ENCODE measurements at places on chromosomes 2 and 18. TPM values are rescaled to one million over a fixed set of nuclear protein-coding genes. Genes with fewer than 3 reads are reported as not detected.

DNA sequence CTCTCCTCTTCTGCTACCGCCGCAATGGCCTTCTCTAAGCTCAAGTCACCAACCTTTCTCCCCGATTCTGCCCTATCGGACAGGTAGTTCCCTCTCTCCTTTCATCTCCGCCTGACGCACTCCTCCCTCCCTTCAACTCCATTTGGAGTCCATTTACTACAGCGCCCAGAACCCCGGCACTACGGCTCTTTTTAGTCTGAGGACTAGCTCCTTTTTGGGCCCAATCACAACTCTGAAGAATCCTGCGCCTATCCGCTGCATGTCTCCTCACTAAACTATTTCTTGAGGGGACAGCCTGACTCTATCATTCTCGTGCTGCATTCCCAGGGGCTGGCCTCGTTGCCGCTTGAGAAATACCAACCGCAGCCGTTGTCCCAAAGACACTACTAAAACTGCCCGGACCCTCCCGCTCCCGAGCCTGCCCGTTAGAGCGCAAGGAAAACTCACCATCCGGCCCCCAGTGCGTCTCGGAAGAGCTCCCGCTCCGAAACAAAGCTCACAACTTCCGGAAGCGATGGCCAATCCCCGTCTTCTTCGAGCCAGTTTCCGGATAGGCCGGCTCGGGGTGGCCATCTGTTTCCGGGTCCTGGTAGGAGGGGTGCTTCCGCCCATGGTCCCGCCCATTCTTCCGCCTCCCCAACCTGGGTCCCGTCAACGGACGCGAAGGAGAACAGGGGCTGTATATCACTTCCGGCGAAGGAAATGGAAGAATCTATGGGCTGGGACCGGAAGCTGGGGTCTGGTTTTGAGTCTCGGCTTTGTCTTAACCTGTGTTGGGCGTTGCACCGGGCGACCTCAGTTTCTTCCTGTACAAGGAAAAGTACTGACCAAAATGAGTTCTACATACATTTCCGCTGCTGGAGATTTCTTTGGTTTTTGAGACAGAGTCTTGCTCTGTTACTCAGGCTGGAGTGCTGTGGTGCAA, at the start of gene TPRKB:
Gene TPRKB (minus strand): TSS at position 491 of the 925 bp plus-strand sequence. CDS start 2,776 bp downstream, outside the sequence.
- H3K27me3 ChIP-seq: no peaks in the 10 kb centered on the region
- H3K4me1 ChIP-seq: peaks cover 9% of the 10 kb centered on the region
- peak within 1 kb of the TSS; percentile 78 for H3K4me3 ChIP-seq
- DNase-seq: peak; percentile 94
- H3K36me3 ChIP-seq: no peaks in the 10 kb centered on the region

DNA sequence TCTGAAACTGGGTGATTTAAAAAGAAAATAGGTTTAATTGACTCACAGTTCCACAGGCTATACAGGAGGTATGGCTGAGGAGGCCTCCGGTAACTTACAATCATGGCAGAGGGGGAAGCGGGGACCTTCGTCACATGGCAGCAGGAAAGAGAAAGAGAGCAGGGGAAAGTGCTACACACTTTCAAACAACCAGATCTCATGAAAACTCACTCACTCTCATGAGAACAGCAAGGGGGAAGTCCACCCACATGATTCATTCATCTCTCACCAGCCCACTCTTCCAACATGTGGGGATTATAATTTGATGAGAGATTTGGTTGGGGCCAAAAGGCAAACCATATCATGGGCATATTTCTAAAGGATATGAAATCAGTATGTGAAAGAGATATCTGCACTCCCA, 12.0 kb upstream of the ARHGAP15 start:
- no peaks in the 10 kb centered on the region for H3K36me3 ChIP-seq
- no peak overlapping the region for H3K4me3 ChIP-seq

DNA sequence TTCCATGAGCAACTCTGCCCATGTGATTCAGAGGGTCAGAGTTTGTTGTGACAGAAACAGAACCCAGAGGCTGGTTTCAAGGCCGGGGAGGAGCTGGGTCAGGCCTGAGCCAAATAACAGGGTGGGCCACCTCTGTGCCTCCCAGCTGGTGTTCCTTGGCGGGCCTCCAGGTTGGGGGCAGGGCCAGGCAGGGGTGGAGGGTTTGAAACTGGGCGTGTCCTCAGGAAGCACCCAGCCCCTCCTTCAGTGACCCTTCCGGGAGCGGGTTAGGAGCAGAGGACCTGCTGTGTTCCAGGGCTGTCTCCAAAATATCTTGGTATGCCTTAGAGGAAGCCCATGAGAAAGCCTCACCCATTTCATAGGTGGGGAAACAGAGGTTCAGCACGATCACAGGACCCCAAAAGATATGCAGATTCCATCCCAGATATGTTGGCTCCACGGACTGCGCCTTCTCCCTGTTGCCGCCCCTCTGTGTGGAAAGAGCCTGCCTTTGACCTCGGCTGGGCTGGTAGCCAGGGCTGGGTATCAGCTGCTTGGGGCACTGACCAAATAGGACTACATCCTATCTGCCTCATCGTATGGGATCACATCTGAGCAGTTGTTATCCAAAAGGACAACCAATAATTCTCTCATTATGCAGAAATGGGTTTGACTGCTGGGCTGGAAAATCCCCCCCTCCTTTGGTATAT, 74.8 kb upstream of the GLI2 start:
- no peak overlapping the region for H3K27ac ChIP-seq
- H3K27me3 ChIP-seq: no peaks in the 10 kb centered on the region
- H3K36me3 ChIP-seq: no peaks in the 10 kb centered on the region
- DNase-seq: no peak
- no peak overlapping the region for H3K4me3 ChIP-seq

The FBXO48 gene
- 1.6 TPM for total RNA-seq

DNA sequence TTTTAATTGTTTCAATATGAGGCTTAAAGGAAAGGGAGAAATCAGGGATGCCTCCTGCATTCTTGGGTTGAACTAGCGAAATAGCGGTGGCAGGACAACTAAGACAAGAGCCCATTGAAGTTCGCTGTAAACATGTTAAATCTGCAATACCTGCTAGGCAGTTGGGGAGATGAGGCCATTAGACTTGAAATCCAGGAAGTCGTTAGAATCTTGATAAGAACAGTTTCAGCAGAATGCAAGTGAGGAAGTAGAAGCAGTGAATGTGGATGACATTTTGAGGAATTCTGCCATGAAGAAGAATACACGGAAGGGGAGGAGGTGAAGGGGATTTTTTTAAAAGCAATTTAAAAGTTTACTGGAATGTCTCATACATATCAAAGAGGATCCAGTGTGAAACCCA, 109.7 kb downstream of the LPIN1 start:
- no peaks in the 10 kb centered on the region for H3K27me3 ChIP-seq
- no peak for DNase-seq

- no peak for DNase-seq
- no peak overlapping the region for H3K4me3 ChIP-seq
- no peaks in the 10 kb centered on the region for H3K36me3 ChIP-seq
Observed at GRCh38 chr2:154724194-154724797, 25.8 kb downstream of the KCNJ3 start.

The MAP3K19 gene
- not detected for total RNA-seq

DNA sequence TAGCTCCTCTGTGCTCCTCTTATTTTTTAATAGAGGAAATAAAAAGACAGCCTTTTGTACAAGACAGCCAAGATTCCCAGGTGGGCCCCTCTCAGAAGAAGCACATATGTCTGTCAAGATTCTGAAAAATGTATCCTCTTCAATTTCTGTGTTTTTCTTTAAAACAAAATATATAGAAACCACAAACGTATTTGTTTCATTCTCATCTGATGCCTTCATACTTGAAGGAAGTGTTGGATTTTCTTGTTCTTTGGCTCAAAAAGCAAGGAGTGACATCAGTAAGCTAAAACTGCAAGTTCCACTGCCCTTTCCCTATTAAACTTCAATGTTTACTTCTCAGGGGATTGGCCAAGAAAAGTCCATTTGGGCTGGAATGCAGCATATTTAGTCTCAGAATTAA, 193.8 kb upstream of the OSR1 start:
- H3K4me3 ChIP-seq: no peak overlapping the region
- H3K4me1 ChIP-seq: no peaks in the 10 kb centered on the region
- H3K36me3 ChIP-seq: no peaks in the 10 kb centered on the region
- no peaks in the 10 kb centered on the region for H3K27me3 ChIP-seq
- no peak for DNase-seq

DNA sequence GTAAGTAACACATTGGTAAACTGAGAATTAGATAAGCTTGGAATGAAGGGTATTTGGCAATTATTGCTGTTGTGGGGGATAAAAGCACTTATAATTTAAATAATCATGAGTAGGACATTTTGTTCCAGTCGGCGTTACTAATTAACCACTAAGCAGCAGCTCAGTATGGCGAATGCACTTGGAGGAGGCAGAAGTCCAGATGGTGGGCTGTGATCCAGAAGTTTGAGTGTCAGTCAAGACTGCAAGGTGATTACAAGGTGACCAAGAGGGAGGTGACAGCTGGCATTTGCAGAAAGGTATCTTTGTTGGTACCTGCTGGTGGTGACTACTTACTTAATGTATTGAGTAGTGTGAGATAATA, 643.6 kb upstream of the FAM98A start:
- H3K27ac ChIP-seq: no peak overlapping the region
- H3K36me3 ChIP-seq: no peaks in the 10 kb centered on the region
- H3K27me3 ChIP-seq: no peaks in the 10 kb centered on the region
- H3K4me1 ChIP-seq: no peaks in the 10 kb centered on the region
- DNase-seq: no peak
- no peak overlapping the region for H3K4me3 ChIP-seq
